ENCODE measurements at places on chromosomes 6 and 20.

DNA sequence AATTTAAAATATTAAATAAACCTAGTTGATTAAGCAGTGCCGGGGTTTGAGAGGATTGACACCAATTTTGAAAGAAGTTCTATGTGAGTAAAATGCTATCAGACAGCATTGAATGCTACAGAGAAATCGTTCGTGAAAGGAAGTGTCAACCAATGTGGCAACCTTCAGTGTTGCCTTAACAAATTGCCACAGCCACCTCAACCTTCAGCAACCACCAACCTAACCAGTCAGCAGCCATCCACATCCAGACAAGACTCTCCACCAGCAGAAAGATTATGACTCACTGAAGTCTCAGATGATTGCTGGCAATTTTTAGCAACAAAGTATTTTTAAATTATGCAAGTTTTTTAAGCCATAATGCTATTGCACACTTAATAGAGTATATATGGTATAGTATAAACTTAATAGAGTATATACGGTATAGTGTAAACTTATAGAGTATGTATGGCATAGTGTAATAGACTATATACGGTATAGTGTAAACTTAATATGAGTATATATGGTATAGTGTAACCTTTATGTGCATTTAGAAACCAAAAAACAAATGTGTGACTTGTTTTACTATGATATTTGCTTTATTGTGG is 65.3 kb upstream of the ID4 start:
- H3K27ac ChIP-seq = no peak overlapping the region
- H3K27me3 ChIP-seq = no peaks in the 10 kb centered on the region
- no peaks in the 10 kb centered on the region for H3K36me3 ChIP-seq
- no peak for DNase-seq
- H3K4me1 ChIP-seq = no peaks in the 10 kb centered on the region

- DNase-seq = no peak
- H3K27ac ChIP-seq = no peak overlapping the region
- H3K36me3 ChIP-seq = peaks cover 41% of the 10 kb centered on the region
Observed at GRCh38 chr6:32833664-32834063, 4.9 kb downstream of the TAP2 start.

DNA sequence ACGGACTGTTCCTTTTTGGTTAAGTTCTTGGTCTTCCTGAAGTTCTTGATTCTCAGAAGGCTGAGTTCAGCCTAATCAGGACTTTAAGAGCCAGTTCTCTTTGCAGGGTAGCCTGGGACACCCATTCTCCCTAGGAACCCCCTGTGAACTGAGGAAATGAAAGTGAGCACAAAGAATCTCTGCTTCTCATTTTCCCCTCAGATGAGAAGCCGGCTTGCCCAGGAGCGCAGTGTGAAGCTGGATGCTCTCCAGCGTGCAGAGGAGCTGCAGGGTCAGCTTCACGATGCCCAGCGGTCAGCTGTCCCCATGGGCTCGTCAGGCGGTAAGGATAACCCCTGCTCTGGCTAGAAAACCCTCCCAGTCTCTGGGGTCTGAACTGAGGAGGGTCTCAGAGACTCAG is 34.0 kb downstream of the CD164 start:
- peaks cover 4% of the 10 kb centered on the region for H3K4me1 ChIP-seq
- no peak overlapping the region for H3K4me3 ChIP-seq
- H3K27me3 ChIP-seq = no peaks in the 10 kb centered on the region
- no peak for DNase-seq
- no peak overlapping the region for H3K27ac ChIP-seq

DNA sequence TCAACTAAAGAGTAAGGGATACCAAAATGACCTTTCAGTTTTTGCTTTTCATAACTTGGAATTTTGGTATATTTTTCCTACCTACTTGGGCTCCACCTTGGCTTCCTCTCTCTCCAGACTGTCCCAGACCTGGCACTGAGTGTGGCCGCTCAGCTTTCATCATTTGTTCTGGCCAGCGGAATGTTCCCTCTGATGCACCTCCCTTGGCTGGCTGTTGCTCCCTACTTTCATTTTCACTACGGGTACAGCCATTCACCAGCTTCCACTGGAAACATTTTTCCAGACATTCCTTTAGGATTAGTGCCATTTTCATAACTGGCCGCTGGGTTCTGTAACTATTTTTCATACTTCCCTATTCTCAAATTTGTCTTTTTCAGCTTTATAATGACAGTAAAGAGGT is 487.4 kb downstream of the TENT5A start:
- peak overlapping the region; percentile 68 for H3K27ac ChIP-seq
- H3K4me1 ChIP-seq = no peaks in the 10 kb centered on the region
- no peaks in the 10 kb centered on the region for H3K27me3 ChIP-seq
- no peaks in the 10 kb centered on the region for H3K36me3 ChIP-seq
- H3K4me3 ChIP-seq = peak overlapping the region; percentile 43

DNA sequence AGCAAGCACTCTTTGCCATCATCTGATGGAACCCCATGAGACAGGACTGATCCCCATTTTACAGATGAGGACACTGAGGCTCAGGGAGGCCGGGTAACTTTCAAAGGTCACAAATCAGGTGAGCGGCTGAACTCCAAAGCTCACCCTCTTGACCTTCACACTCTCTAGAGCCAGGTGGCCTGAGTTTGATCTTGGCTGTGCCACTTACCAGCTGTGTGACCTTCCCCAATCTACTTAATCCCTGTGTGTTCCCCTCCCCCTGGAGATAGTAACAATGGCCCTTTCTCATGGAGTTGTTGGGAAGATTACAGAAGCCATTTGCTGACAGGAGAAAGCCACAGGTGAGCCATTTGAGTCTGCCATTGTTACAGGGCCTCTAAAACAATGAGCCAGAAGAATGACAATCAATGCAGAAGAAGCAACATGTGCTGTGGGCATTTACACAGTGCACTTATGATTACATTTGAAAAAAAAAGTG is 34.5 kb downstream of the BMP7 start:
- H3K4me1 ChIP-seq = no peaks in the 10 kb centered on the region
- DNase-seq = no peak
- no peaks in the 10 kb centered on the region for H3K36me3 ChIP-seq
- H3K27ac ChIP-seq = no peak overlapping the region

DNA sequence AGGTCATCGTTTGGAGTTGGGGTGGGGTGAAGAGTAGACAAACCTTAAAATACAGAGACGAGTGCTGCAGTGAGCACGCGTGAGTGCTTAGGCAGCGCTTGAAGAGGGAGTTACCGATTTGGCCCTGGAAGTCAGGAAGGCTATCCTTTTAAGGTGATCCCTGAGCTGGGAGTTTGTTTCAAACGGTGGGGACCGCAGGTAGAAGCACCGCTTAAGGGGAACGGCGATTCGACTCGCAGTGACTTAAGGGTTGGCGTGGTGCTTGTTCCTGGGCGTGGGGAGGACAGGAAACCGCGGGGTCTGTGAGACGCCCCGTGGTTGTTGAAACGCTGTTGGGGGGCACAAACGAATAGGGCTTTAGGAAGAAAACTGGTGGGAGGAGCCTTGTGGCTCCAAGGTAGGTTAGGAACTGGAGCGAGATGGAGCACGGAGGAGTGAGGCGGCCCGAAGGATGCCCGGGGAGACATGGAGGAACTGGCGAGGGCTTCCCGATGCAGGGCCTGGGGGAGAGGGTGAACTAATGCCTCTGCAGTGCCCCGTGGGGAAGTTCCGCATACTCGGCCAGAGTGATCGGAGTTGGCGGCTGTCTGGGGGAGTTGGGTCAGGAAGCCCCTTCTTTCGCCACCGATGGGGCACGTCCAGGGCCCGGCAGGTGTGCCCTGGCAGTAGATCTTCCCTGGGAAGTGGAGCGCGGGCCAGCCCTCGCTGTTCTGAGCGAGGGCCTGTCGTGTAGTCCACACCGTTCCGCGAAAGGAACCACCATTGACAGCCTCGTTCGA is 1.3 kb upstream of the CDYL start:
- DNase-seq = no peak
- H3K4me3 ChIP-seq = peak overlapping the region; percentile 97
- H3K27me3 ChIP-seq = no peaks in the 10 kb centered on the region
- H3K27ac ChIP-seq = peak overlapping the region; percentile 95

DNA sequence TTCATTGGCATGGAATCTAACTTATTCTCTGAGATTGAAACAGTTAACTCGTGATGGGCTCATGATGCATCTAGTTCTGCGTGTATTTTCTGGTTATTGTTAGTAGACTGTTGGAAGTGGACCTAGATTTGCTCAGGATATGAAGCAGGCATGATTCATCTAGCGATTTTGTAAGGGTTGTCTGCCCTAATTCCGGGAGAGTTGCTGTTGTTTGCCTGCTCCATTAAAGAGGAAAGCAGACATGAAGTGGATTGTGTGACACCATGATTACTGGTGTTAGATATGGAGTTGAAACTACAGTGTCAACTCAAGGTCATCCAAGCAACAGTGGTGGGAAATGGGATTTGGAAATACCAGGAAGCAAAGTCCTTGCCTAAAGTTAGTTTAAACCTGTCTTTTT is 41.0 kb downstream of the SOX4 start:
- no peaks in the 10 kb centered on the region for H3K36me3 ChIP-seq
- no peaks in the 10 kb centered on the region for H3K27me3 ChIP-seq
- H3K27ac ChIP-seq = peak overlapping the region; percentile 38
- H3K4me3 ChIP-seq = no peak overlapping the region
- no peaks in the 10 kb centered on the region for H3K4me1 ChIP-seq

DNA sequence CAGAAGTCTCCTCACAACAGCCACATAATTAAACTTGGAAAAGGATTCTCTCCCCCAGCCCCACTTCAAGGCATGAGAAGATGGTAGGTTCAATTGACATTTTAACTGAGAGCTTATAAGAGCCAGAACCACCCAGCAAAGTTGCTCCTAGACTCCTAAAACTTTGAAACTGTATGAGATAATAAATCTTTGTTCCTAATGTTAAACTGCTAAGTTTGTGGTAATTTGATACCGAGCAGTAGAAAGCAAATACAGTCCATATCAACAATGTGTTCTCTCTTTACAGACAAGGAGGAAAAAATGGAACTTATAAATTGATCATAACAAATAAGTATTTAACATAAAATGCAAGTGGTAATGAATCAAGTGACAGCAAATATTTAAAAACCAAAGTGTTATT is 831.8 kb downstream of the MAFB start:
- H3K4me1 ChIP-seq = no peaks in the 10 kb centered on the region
- H3K36me3 ChIP-seq = no peaks in the 10 kb centered on the region
- H3K4me3 ChIP-seq = no peak overlapping the region
- no peak for DNase-seq

- H3K27ac ChIP-seq = no peak overlapping the region
- no peaks in the 10 kb centered on the region for H3K4me1 ChIP-seq
- no peaks in the 10 kb centered on the region for H3K36me3 ChIP-seq
- no peaks in the 10 kb centered on the region for H3K27me3 ChIP-seq
- H3K4me3 ChIP-seq = no peak overlapping the region
Observed at GRCh38 chr6:61953851-61954250, 332.2 kb downstream of the KHDRBS2 start.
